ENCODE measurements at places on chromosomes 16 and 17. TPM values are rescaled to one million over a fixed set of nuclear protein-coding genes. Genes with fewer than 3 reads are reported as not detected.
A peak's percentile ranks its signal among the peaks of the same experiment; 100 is the strongest.

- DNase-seq, result no peak
Measured at GRCh38 chr17:64356304-64356686, 34.4 kb downstream of the PECAM1 start.

- DNase-seq, result no peak
Measured at GRCh38 chr17:81870981-81871386, at the start of gene ARHGDIA. ARHGDIA (minus strand) TSS chr17:81871337; CDS start chr17:81869930, 1,407 bp downstream.

GRCh38 chr16:28865722-28866453, 2.2 kb downstream of the SH2B1 start:
- no peak for DNase-seq

DNA sequence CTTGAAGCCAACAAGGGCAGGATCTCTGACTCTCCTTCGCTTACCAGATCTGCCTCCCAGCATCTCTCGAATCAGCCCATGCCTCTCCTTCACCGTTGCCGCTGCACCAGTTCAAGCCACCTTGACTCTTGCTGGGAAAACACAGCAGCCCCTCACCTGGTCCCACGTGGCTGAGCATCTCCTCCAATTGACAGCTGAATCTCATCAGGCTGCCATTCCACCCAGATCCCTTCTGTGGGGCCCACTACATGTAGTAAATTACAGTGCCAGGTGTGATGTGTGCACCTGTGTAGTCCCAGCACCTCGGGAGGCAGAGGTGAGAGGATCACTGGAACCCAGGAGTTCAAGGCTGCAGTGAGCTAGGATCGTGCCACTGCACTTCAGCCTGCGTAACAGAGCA, 37.8 kb upstream of the C16orf78 start:
- no peak for DNase-seq

DNA sequence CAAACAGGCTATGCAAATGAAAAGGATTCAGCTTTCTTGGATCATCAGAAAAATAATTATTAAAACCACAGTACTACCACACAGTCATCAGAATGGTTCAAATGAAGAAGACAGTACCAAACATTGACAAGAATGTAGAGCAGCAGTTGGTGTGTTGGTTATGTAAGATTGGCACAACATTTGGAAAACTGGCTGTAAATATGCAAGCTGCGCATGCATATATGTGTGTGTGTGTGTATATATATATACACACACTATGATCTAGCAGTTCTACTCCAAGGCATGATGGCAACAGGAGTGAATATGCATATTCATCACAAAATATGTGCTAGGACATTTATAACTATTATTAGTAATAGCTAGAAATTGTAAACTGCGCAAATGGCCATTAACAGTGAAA, 34.4 kb upstream of the PHAF1 start:
- DNase-seq, result no peak

DNA sequence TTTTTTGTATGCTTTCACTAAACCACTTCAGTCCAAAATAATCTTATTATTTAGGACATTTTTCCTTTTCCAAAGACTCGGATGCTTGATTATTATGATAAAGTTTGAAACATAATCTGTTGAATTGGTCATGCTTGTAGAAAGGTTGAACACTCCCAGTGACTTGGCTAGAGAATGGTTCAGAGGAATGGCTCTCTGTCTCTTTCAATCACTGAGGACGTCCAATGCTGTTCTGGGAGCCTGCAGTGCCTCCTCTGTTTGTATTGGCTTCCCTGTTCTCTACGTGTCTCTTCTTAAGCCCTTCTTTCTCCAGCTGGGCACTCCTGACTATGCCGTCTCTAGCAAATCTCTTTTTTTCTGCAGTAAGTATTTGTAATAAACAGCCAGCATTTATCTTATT, 369.0 kb upstream of the DYNLRB2 start:
- DNase-seq, result no peak

- DNase-seq, result no peak
Measured at GRCh38 chr16:71724320-71724751, at the start of gene PHLPP2. PHLPP2 (minus strand) TSS chr16:71724701; CDS start chr16:71714795, 9,906 bp downstream.

- DNase-seq, result peak; percentile 15
Measured at GRCh38 chr16:11914210-11915113, 1.3 kb downstream of the GSPT1 start.

GRCh38 chr17:17112628-17113200, 70.5 kb downstream of the MPRIP start:
- DNase-seq, result no peak

- no peak for DNase-seq
Measured at GRCh38 chr17:52306314-52306713, 147.8 kb upstream of the CA10 start.

DNA sequence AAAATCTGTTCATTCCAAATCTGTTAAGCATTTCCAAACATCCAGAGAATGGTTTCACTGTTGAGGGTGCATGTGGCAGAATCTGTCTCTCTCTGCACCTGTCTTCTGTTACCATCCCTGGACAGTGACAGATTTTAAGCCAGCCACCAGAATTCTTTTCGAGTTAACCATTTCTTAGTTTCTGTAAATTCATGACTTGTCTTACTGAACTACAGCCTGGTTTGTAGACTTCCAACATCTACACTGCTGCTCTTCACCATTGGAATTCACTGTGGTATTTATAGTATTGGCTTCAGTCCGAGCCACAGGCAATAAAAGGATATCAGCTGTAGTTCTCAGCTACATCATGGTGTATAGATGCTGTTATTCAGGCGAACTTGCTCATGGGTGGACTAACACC, 47.6 kb downstream of the GOSR1 start:
- DNase-seq, result no peak

GRCh38 chr17:16905593-16906191, 66.2 kb downstream of the TNFRSF13B start:
- no peak for DNase-seq

DNA sequence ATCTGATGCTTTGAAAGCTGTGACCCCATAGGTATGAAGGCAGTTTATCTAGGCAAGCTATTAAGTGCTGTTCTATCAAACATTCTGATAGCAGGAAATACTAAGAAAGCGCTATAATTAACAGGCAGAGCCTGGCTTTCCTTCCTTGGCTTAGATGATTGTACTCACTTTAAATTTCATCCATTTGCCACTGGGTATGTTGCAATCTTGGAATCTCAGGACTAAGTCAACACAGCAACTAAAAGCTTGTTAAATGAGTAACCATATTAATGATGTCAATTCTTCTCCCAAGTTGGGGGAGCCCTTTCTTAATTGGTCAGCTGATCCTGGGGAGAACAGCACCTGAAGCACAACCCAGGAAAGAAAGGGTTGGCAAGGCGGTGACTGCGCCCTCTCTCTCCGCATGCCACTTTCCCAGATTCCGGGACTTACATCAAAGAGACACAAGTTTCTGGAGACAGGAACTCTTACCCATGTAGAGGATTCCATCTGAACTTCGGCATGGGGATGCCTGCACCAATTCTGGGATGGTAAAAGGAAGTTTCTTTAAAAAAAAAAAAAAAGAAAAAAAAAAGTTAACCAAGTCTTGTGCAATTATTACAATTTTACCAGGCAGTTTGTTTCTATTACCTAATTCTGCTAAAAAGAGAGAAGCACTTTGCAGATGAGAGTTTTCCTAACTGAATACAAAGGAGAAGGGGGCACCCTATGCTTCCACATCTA, 54.4 kb upstream of the ICAM2 start:
- peak; percentile 67 for DNase-seq

GRCh38 chr17:72982680-72983079, 109.8 kb downstream of the SLC39A11 start:
- no peak for DNase-seq

The MT4 gene
- not detected for total RNA-seq

The SLFN11 gene
- total RNA-seq, result 12.3 TPM

The QRICH2 gene
- total RNA-seq, result 3.8 TPM

The FN3K gene
- 46.8 TPM for total RNA-seq

The VTN gene
- total RNA-seq, result 424 TPM

The C16orf89 gene
- total RNA-seq, result 25.0 TPM

Data from mucosa of gallbladder (tissue), 1 donor.